ENCODE measurements at places on chromosomes 16 and 17. TPM values are rescaled to one million over a fixed set of nuclear protein-coding genes. Genes with fewer than 3 reads are reported as not detected.

The KRT20 gene
- not detected for total RNA-seq

- DNase-seq: no peak
Measured at GRCh38 chr17:47013341-47013740, 34.3 kb upstream of the RPRML start.

DNA sequence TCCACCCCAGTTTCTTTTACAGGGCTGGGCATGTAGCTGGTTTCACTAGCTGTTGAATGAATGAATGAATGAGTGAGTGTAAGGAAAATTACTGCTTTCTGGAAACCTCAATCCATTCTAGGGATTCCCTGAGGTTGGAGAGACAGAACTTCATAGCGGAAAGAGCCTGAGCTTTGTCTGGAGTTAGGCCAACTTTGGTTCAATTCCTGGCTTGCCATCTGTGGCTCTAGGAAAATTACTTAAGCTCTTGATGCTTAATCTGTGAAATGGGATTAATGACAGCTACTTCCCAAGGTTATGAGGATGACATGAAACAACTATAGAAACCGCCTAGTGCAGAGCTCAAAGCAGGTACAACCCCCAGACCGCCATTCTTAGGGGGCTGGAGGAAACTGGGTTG, 76.3 kb upstream of the AXIN2 start:
- DNase-seq: no peak

GRCh38 chr16:87461466-87461991, 31.3 kb downstream of the ZCCHC14 start:
- peak; percentile 81 for DNase-seq

GRCh38 chr16:85963753-85964285, 64.9 kb downstream of the IRF8 start:
- DNase-seq: peak; percentile 68

DNA sequence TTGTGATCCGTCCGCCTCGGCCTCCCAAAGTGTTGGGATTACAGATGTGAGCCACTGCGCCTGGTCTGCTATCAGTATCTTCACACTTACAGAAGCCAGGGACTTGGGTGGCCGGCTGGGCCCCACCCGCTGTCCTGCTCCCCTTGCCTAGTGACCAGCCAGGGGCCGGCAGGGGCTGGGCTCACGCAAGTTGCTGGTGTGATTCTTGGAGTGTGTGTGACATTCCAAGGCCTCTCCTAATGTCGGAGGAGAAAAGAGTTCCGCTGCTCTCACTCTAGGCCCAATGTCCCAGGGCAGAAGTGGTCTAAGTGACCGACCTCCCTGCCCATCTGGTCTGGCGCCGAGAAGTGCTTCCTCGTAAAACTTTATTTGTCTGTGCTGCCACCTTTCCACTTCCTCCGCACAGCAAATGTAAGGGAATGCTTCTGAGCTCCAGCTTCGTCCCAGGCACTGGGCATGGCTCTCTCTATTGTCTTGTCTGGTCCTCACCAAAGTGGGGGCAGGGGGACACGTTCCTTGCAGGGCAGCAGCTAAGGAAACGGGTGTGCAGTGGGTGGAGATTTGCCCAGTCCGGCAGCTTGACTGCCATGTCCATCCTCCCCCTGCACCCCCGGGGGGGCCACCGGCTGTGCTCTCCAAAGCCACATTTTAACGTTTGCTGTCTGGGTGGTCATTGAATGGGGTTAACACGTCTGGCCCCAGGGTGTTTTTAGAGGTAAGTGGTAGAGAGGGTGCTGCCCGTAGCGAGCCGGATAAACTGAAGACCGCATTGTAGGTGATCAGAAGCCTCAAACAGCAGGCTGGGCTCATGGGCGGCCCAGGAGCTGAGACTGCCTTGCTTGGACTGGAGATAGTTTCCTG, 7.8 kb upstream of the GSE1 start:
- no peak for DNase-seq
